ENCODE measurements at places on chromosomes 6 and 20. TPM values are rescaled to one million over a fixed set of nuclear protein-coding genes. Genes with fewer than 3 reads are reported as not detected.

The SLC4A11 gene
- 0.40 TPM for total RNA-seq

The PAK5 gene
- not detected for total RNA-seq

The TP53TG5 gene
- not detected for total RNA-seq

The TPBG gene
- 1.1 TPM for total RNA-seq

The SLC22A3 gene
- 16.3 TPM for total RNA-seq

The KCNQ2 gene
- total RNA-seq, result not detected

DNA sequence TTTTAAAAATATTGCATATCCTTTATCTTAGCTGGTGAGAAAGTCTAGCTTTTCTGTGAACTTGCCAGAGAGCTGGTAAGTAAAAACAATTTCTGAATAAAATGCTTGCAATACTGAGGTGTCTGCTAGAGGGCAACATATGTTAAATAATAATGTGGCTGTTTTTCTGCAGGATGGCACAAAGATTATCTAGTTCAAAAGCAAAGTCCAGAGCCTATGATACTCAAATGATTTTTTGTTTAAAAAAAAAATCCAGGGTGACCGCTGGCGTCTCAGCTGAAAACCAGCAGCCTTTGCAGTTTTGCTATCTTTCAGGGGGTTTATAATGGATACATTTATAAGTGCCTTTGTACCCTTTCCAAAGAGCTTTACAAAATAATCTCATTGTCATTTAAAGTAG lies 194.9 kb downstream of the PHACTR1 start:
- H3K27me3 ChIP-seq, result no peaks in the 10 kb centered on the region
- no peak overlapping the region for H3K4me3 ChIP-seq
- no peak overlapping the region for H3K27ac ChIP-seq
- no peak for DNase-seq

DNA sequence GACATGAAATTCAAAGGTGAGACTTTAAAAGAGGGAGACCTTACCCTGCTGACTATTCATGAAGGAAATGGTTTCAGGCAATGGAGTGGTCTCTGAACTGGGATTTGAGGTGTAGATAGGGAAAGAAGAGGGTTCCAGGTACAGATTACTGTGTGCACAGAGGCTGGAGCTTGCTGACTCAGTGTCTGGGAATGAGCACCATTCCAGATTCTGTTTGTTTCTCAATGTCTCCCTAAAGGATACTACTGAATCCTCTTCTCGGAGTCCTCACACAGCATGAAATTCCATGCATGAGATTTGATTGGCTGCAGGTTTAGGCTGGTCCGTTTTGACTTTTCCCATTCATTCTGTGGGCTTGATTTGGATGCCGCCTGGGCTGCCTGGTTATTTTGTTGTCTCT lies 49.0 kb downstream of the PPP1R14C start:
- no peaks in the 10 kb centered on the region for H3K36me3 ChIP-seq
- no peak overlapping the region for H3K27ac ChIP-seq
- H3K4me3 ChIP-seq, result no peak overlapping the region
- no peaks in the 10 kb centered on the region for H3K27me3 ChIP-seq

DNA sequence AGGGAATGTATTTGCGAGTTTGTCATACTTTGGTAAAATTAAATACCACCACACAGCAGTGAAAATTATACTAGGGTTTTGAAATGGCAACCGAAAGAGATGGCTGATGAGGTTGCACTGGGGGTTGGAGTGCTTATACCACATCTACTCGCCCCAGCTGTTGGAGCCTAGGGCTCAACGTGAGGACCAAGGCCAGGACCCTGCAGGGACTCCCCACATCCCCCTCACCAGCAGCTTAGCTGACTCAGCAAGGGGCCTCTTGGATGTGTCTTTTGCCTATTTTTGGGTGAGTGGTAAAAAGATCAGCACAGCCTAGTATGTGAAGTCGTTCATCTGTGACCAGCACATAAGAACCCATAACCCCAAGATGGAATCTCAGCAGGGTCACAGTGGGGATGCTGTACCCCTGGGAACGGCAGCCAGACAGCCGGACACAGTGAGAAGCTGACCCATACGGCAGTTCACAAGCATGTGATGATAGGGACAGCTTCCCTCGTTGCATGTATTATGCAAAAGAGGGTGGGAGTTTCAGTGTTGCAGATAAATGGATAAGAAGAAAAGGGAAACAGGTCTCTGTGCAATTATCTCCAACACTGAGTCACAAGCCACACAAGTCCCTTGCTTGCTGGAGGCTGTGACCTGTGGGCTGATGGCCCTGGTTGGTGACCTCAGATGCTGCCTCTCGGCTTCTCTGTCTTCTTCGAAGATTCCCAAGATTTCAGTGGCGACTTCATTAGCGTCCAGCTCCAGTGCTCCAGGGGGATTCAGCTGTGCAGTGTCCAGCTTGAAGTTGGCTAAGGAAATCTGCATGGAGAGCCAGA lies 20.9 kb upstream of the SPO11 start:
- no peaks in the 10 kb centered on the region for H3K27me3 ChIP-seq
- H3K4me1 ChIP-seq, result no peaks in the 10 kb centered on the region
- no peak overlapping the region for H3K4me3 ChIP-seq
- no peak for DNase-seq

DNA sequence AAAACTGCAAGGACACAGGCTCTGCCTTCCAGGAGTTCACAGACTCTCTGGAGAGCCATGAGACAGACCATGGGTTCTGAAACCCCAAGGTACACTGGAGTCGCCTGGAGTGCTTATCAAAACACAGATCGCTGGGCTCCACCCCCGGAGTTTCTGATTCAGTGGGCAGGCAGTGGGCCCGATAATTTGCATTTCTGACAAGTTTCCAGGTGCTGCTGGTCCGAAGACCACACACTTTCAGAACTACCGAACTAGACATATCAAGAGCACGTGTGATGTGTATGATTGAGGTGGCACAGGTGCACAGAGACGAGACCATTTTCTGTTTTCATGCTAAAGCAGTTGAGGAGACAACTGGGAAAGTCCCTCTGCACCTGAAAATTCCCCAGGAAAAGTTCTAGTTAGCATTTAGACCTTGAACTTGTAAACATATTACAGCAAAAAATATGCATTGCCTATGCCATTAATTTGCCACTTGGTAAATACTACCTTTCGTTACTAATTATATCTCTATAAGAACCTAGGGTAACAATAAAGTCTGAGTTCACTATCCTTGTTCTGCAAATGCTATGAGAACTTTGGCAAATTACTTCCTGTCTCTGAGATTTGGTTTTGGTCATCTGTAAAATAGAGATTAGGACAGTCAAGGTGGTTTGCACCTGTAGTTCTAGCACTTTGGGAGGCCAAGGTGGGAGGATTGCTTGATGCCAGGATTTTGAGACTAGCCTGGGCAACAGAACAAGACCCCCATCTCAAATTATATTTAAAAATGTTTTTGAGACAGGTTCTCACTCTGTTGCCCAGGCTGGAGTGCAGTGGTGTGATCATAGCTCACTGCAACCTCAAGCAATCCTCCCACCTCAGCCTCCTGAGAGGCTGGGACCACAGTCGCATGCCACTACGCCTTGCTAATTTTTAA lies 14.3 kb upstream of the PIM1 start:
- H3K27me3 ChIP-seq, result no peaks in the 10 kb centered on the region
- H3K4me1 ChIP-seq, result peaks cover 3% of the 10 kb centered on the region
- DNase-seq, result peak; percentile 46
- no peaks in the 10 kb centered on the region for H3K36me3 ChIP-seq
- H3K27ac ChIP-seq, result no peak overlapping the region
- no peak overlapping the region for H3K4me3 ChIP-seq

GRCh38 chr20:59159493-59160376 lies 3.9 kb upstream of the ZNF831 start:
- H3K36me3 ChIP-seq, result no peaks in the 10 kb centered on the region
- DNase-seq, result no peak
- H3K4me1 ChIP-seq, result no peaks in the 10 kb centered on the region
- no peak overlapping the region for H3K4me3 ChIP-seq
- no peaks in the 10 kb centered on the region for H3K27me3 ChIP-seq
- no peak overlapping the region for H3K27ac ChIP-seq

DNA sequence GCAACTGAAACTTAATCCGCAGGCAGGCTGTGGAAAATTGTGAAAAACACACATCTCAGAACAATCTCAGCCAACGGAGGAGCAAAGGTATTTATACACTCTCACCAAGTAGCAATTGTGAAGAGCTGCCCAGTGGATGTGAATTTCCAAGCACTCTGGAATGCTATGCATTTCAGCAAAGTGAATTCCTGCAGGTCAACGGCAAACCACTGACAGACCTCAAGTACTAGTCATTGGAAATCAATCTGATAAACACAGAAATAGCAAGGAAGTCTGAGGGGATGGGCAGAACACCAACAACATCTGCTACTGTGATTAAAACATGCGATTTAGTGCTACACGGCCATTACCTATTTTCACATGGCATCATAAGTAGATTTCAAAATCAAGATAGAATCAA lies 429.1 kb downstream of the HTR1B start:
- no peak overlapping the region for H3K4me3 ChIP-seq
- H3K36me3 ChIP-seq, result no peaks in the 10 kb centered on the region
- H3K27me3 ChIP-seq, result no peaks in the 10 kb centered on the region
- DNase-seq, result no peak

GRCh38 chr6:135743476-135743875 lies 108.0 kb upstream of the PDE7B start:
- DNase-seq, result no peak
- H3K27me3 ChIP-seq, result no peaks in the 10 kb centered on the region
- no peaks in the 10 kb centered on the region for H3K4me1 ChIP-seq
- no peaks in the 10 kb centered on the region for H3K36me3 ChIP-seq
- H3K27ac ChIP-seq, result no peak overlapping the region

DNA sequence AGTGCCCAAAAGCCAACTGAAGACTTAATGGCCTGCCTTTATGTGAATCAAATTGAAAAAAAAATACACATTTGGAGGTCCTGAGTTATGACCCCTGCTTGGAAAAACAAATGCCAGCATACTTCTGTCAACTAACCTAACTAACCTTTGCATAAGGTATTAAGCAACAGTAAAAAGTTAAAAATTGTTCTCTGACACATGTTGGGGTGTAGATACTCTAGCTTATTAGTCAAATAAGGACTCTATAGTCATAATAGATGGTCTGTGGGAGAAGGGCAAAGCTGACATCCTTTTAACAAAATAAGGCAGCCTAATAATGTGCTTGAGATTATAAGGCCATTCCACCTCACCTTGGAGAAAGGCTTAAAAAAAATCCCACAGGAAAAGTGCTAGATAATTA lies 140.5 kb downstream of the HIVEP2 start:
- DNase-seq, result no peak
- H3K36me3 ChIP-seq, result no peaks in the 10 kb centered on the region
- H3K4me1 ChIP-seq, result no peaks in the 10 kb centered on the region
- H3K4me3 ChIP-seq, result no peak overlapping the region
- H3K27me3 ChIP-seq, result no peaks in the 10 kb centered on the region

DNA sequence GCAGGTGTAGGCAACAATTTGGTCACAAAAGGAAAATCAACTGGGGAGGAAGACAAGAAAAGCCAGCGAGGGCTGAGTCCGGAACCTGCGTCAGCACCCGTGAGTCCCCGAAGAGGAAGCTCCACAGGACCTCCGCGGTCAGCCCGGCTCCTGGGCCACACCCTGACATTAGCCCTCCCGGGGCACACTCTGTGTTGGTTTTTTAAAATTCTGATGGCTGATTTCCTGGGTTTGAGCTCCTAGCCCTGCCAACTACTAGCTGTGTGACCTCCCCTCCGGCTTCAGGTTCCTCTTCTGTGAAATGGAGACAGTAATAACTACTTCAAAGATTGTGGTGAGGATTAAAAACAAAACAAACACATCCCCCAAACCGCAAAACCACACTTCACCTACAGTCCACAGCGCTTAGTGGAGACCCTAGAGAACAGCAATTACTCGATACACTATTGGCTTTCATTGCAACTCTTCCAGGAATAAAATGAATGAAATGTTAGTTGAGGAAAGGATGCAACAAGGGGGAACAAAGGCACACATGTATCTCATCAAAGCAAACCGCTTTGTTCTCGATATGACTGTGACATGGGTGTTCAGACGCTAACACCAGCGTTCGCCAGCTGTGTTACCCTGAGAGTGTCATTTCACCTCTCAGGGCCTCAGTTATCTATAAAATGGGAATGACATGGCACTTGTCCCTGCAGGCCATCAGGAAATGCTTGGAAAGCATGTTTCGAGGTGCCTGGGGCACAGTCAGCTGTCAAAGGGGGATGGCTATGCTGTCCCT lies 985 bp downstream of the ZBP1 start:
- DNase-seq, result peak; percentile 64
- H3K27me3 ChIP-seq, result no peaks in the 10 kb centered on the region
- no peaks in the 10 kb centered on the region for H3K36me3 ChIP-seq
- H3K4me1 ChIP-seq, result no peaks in the 10 kb centered on the region
- H3K27ac ChIP-seq, result no peak overlapping the region

- H3K36me3 ChIP-seq, result no peaks in the 10 kb centered on the region
- DNase-seq, result no peak
- peak overlapping the region; percentile 91 for H3K27ac ChIP-seq
- no peaks in the 10 kb centered on the region for H3K27me3 ChIP-seq
- peak overlapping the region; percentile 4 for H3K4me3 ChIP-seq
- no peaks in the 10 kb centered on the region for H3K4me1 ChIP-seq
Measured at GRCh38 chr6:73586416-73586974, 65.7 kb upstream of the EEF1A1 start.

DNA sequence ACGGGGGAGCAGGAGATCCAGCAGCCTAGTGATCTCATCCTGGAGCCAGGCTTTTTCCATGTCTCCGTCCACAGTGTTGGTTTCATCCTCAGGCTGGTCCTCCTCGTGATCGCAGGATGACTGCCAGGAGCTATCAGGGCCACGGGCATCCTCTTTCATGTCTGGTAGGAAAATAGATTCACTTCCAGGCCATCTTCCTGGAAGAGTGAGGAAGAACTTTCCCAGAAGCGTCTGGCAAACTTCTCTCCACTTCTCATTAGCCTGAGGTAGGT lies 15.3 kb upstream of the SLC9A8 start:
- DNase-seq, result no peak
- no peaks in the 10 kb centered on the region for H3K27me3 ChIP-seq
- H3K36me3 ChIP-seq, result no peaks in the 10 kb centered on the region
- H3K4me1 ChIP-seq, result no peaks in the 10 kb centered on the region

GRCh38 chr6:42404484-42404883 lies 47.2 kb downstream of the TRERF1 start:
- no peaks in the 10 kb centered on the region for H3K27me3 ChIP-seq
- H3K4me3 ChIP-seq, result no peak overlapping the region
- no peak overlapping the region for H3K27ac ChIP-seq
- no peaks in the 10 kb centered on the region for H3K36me3 ChIP-seq

- no peak overlapping the region for H3K4me3 ChIP-seq
- no peaks in the 10 kb centered on the region for H3K36me3 ChIP-seq
- DNase-seq, result no peak
- no peak overlapping the region for H3K27ac ChIP-seq
- no peaks in the 10 kb centered on the region for H3K27me3 ChIP-seq
Measured at GRCh38 chr20:53390770-53391169, 202.9 kb downstream of the ZNF217 start.

DNA sequence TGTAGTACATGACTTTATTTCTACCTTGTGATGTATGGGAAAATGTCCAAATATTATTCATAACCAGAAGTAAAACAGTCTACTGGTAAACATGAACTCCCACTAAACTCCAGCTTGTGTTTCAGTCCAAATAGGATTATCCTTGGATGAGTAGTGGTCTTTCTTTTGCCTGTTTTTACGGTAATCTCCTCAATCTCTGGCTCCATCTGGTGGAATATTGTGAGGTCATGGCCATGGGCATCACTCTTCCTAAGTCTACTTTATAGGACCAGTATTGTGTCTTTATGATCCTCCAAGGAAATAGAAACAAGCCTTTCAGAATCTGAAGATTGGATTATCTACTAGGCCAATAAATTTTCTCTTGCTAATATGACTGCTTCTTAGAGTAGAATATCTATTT lies 505.0 kb downstream of the BMP2 start:
- no peaks in the 10 kb centered on the region for H3K27me3 ChIP-seq
- no peaks in the 10 kb centered on the region for H3K4me1 ChIP-seq
- H3K4me3 ChIP-seq, result no peak overlapping the region
- H3K27ac ChIP-seq, result no peak overlapping the region

GRCh38 chr6:168049277-168049676 lies 29.7 kb downstream of the FRMD1 start:
- no peak overlapping the region for H3K4me3 ChIP-seq

Measured in right lobe of liver (tissue), 6 donors.